Ascending aorta (tissue), 2 donors: ENCODE measurements at places on chromosomes 16 and 17.

DNA sequence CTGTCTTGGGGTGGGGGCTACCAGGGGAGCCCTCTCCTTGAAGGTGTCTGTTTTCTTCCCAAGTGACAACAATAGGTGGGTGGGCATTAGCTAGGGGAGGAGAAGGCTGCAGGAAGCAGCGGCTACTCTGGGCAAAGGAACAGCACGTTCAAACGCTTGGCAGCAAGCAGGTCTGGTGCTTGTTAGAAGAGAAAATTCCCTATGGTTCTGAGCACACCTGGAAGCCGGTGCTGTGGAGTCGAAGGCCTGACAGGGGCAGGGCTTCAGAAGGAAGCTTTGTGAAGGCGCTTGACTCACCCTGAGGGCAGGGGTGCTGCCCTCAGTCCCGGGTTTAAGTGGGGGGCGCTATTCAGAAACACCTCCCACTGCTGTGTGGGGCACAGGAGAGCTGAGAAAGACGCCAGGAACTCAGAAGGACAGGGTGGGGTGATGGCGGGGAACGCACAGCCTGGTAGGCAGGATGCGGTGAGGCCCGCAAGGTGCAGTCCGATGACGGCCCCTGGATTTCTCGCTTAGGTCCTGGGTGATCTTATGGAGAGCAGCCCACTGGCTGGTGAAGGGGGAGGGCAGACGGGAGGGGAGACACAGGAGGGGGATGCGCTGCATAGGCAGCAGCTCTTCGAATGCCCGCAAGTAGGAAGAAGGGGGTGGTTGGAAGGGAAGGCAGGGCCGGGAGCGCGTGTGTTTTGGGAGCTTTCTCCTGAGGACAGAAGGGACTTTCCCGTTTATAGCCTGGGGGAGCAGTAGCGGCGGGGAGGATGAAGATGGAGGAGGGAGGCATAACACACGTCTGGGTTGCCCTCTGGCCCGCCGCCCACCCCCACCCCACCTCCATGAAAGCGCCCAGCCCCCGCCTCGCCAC is 3.2 kb downstream of the GJD3 start:
- no peak for DNase-seq

DNA sequence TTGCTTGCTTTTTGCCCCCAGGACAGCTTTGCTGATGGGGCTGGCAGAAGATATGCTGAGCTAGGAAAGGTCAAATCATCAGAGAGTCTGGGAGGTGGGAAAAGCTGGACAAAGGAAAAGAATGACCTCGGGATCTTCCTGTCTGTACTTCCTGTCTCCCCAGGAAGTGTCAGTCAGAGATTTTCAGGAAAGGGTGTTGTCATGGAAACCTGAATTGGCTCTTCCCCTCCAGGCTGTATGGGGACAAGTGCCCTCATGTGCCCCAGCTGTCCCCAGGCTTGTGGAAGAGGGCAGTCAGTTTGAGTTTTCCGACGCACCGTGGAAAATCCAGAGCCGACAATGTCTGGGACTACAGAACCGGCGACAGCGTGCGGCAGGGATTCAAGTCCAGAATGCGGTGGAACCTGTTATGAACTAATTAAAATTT is 122.7 kb upstream of the ZFHX3 start:
- DNase-seq = no peak

- no peak for DNase-seq
Observed at GRCh38 chr17:18084256-18084655, 3.5 kb upstream of the DRG2 start.

DNA sequence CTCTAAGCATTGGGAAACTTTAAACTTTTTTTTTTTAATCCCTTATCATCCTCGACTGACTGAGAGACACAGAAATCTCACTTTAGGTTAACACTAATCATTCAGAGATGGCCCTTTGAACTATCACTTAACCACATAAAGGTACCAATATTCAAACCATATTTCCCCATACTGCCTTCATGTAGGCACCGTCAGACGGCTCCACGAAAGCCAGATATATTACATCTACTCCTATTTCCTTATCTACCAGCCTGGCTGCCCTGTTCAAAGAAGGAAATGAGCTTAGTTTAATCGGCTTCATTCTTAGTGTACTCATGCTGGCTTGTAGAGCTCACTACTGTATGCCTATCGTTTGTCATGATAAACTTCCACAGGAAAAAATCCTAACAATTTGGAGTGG is 270.9 kb downstream of the CEP112 start:
- DNase-seq = no peak

DNA sequence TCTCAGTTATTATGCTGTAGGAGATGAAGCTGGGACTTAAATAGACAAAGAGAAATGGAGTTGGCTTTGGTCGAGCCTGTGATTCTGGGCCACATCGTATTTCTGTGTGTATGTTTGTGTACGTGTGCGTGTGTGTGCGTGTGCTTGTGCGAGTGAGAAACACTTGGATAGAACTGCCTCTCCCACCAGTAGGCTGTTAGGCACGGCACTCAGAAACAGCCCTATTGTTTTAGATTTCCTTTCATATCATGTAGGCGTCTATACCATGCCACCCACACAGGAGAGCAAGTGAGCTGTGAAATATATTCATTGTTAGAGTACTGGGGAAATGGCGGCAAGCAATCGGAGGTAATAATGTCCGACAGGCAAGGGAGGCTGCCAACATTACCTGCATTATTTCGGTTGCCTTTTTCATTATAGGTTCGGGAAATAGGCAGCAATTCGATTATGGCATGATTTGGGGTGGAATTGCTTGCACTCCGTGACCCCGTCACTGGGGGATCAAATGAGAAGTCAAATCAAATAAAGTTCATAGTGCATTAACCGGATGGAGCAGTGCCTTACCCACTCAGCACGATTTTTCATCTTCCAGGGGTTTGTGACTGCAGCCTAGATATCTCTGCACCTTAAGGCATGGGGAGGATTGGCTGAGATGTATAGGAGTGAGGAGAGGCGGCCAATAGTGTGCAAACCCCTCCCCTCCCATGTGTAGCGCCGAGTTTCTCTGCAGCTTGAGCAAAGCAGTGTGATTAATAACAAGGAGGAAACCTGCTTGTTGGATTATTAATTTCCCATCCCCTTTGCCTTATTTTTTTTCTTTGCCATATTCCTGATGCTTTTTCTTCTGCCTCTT is 89.6 kb downstream of the RBFOX1 start:
- no peak for DNase-seq

DNA sequence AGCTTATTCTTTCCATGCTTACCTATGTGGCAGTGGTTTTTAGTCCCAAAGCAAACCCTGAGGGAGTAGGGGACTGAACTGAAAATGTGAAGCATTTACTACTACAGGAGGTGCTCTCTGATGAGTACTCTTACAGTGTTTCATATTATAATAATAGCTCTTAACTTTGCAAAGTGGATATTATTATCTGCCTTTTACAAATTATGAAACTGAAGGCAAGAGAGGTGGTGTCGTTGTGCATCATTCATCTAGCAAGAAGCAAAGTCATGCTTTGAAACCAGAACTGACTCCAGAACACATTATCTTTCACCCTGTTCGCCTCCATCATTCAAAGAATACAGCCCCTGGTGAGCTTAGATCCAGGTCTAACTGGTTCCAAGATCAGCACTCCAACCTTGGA is 8.2 kb upstream of the KCNH6 start:
- DNase-seq = no peak
